ENCODE measurements at places on chromosomes 12 and 14.

DNA sequence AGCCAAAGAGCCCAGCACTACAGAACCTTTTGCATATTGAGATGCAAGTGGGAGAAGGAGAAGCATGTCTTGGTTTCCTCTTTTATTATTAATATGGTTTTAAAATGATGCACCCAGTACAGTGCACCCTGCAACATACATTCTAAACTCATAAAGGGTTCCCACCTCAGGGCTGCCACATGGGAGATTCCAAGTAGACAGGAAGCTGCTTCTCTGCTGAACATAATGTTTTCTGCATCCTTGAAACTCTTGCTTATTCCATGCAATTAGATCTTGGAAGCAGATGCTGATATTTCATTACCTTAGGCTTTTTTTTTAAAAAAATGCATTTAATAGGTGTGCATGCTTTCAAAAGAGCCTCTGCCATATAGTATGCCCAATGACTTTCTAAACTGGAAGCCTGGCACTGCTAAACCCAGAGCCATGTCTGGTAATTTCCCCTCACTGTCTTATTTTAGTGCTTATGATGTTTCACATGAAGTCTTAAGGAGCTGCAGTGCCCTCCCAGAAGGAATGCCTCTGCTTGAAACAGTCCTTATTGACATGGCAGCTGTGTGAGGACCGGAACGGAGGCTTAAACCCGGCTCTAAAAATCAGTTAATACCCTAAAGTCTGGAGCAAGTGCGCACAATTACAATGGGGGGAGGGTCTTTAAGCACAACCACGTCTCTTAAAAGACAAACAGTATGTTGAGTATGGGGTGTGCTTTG is 2.0 kb upstream of the SIX1 start:
- no peak for DNase-seq

GRCh38 chr12:84694116-84694515 is 218.5 kb downstream of the SLC6A15 start:
- DNase-seq = no peak

- DNase-seq = no peak
Measured at GRCh38 chr12:10170216-10170615, 1.7 kb downstream of the OLR1 start.

GRCh38 chr12:49160399-49160798 is 28.5 kb downstream of the TUBA1A start:
- DNase-seq = no peak

GRCh38 chr14:54776361-54777001 is 126.1 kb downstream of the GCH1 start:
- DNase-seq = peak; percentile 67

- DNase-seq = no peak
Measured at GRCh38 chr12:51549637-51550036, 41.4 kb upstream of the SCN8A start.

- no peak for DNase-seq
Measured at GRCh38 chr12:78696267-78696666, 168.3 kb upstream of the SYT1 start.

DNA sequence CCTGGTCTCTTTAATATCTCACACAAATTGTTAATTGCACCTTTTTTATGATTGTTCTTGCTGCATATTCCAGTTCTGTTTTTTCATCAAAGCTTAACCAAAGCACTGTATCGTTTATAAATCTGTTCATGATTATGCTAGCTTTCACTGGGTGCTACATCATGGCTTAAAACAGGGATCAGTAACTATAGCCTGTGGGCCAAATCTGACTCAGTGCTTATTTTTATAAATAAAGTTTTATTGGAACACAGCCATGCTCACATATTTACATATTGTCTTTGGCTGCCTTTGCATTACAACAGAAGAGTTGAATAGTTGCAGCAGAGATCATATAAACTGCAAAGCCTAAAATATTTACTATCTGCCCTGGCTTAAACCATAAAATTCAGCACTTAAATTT is 183.4 kb upstream of the NRXN3 start:
- no peak for DNase-seq

GRCh38 chr12:46152456-46152855 is 116.4 kb downstream of the SLC38A1 start:
- DNase-seq = no peak

GRCh38 chr12:129615001-129615400 is 288.8 kb downstream of the TMEM132D start:
- no peak for DNase-seq

- no peak for DNase-seq
Measured at GRCh38 chr12:124721501-124722162, 142.0 kb downstream of the SCARB1 start.

GRCh38 chr14:66974397-66975025 is 214.7 kb upstream of the GARIN2 start:
- DNase-seq = peak; percentile 62

- DNase-seq = no peak
Measured at GRCh38 chr12:109589691-109590245, 16.2 kb downstream of the MVK start.

DNA sequence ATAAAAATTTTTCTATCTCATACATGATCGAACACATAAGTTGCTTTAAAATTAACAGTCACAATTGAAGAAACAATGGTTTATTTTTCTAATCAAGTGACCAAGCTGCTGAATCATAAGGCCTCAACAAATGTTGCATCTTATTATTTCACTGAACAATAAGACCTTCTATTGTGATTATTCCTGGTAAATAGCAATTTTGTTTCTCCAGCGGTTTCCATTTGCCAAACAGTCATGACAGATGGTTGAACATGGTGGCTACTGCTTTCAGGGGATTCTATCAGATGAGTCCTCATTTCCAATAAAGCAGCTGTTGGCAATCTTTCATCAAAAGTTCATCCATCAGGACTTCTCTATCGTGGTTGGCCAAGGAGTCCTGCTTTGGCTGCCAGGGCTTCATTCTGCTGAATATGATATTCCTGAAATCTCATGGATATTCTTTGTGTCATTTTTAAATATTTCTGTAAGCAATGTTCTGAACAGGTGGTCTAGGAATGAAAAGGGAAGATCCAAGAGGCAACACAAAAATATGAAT is 13.0 kb downstream of the TOMM20L start:
- DNase-seq = no peak

DNA sequence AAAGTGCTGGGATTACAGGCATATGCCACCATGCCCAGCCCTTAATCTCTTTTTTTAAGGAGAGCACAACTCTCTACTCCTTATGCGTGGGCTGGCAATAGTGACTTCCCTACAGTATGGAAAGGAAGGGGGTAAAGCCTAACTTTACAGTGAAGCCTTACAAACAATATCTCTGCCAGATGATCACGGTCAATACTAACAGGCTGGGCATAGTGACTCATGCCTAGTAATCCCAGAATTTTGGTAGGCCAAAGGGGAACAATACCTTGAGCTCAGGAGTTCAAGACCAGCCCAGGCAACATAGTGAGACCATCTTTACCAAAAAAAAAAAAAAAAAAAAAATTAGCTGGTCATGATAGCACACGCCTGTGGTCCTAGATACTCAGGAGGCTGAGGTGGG is 5.6 kb downstream of the PYM1 start:
- no peak for DNase-seq

- no peak for DNase-seq
Measured at GRCh38 chr12:3171195-3171591, 94.0 kb downstream of the TSPAN9 start.

DNA sequence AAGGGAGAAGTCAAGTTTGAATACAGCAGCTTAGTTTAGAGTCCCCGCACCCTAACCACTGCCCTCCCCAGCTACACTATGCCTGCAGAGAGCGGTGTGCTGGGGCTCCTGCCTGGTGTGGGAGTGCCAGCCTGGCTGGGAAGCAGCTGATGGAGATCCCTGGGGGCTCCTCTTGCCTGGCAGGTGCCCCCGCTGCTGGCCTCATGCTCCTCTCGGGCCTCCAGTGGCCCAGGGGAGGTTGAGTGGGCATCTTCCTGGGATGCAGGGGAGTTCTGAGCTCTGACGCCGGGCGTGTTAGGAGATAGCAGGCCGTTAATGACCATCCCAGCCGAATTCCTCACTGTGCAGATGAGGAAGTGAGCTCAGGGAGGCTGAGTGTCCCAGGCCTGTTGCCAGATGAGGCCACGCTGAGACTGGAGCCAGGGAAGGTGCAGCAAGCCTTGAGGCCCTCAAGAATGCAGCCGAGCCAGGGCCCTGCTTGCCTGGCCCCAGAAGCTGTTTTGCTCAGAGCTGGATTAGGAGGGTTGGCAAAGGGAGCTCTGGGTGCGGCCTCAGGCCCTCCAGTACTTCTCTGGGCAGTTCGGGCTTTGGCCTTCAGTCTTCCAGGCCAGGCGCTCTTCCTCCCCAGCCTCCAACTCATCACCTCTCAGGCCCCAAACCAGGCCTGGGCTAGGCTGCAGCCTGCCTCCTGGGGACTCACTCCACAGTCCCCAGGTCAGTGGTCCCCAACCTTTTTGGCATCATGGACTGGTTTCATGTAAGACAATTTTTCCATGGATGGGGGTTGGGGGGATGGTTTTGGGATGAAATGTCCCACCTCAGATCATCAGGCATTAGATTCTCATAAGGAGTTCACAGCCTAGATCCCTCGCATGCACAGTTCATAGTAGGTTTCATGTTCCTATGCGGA is 6.6 kb upstream of the CYP46A1 start:
- DNase-seq = no peak

GRCh38 chr12:117702741-117703140 is 266.0 kb downstream of the KSR2 start:
- no peak for DNase-seq

- DNase-seq = no peak
Measured at GRCh38 chr14:68285421-68286179, 466.0 kb downstream of the RAD51B start.

DNA sequence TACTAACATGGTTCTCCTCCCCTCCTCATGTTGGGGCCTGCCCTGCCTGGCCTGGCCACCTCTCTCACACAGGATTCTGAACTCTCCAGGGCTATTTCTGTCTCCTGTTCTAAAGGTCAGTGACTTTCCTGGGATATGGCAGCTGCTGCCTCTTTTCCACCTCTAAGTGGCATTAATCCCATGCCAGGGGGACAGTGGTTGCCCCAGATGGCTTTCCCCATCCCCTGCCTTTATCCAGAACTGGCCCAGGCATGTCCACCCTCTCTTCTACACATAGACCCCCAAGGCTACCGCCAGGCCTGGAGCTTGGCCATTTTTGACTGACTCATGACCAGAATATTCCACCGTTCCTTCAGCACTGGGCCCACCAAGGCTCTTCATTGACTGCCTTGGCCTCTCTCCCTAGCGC is 90.4 kb downstream of the IRF2BPL start:
- no peak for DNase-seq

DNA sequence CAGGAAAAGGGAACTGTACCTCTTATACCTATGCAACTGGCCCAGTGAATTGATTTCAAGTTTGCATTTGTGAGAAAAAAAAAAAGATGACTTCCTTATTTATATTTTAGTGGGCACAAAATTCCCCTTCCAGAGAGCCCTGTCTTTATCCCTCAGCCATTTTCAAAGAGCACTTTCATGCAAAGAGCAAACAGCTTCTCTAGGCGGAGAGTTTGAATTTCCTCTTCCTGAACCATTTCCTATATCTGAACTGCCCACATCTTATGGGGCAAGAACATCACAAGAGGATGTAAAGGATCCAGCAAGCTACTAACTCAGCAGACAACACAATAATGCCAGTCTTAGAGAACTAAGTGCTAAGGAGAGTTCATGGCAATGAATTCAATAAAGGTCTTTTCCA is 22.3 kb upstream of the PLXNC1 start:
- no peak for DNase-seq

DNA sequence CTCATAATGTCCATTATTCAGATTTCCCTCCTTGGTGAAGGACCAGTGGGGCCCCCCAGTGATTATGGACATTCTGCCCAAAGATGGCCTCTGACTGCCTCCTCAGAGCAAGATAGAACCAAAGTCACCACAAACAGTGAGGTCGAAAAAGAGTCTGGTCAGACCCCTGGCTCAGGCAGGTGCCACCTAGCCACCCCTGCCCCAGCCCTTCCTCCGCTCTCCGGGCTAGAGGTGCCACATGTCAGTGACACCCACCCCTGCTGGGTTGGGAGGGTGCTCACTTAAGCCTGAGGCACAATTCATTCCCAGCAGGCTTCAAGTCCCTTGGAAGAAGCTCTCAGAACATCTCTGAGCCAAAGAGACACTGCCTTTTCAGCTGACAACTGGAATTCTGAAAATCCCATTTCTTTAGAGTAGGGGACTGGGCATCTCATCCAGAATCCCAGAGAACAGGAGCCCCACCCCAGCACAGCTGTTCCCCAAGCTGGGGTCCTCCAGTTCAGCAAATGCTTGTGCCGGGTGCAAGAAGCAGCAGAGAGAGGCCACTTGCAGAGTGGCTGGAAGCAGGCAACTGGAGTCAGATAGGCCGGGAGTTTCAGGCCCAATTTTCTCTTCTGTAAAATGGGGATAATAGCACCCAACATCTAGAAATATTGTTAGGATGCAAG is 50.3 kb downstream of the ISCA2 start:
- DNase-seq = no peak

GRCh38 chr14:94153750-94154342 is 20.3 kb upstream of the PPP4R4 start:
- DNase-seq = no peak

DNA sequence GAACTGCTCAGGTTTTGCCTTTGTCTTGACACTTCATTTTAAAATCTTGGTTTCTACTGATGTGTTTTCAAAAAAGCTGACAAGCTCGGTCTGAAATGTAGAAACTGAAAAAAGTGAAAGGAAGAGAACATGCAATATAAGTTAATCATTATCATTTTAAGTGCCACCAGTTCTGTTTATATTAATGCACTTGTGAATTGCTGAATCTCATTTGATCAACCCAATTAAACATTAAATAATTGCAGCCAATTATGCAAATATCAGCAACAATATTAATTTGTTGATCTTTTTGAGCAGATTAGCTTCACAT is 133.8 kb downstream of the BCAT1 start:
- no peak for DNase-seq

DNA sequence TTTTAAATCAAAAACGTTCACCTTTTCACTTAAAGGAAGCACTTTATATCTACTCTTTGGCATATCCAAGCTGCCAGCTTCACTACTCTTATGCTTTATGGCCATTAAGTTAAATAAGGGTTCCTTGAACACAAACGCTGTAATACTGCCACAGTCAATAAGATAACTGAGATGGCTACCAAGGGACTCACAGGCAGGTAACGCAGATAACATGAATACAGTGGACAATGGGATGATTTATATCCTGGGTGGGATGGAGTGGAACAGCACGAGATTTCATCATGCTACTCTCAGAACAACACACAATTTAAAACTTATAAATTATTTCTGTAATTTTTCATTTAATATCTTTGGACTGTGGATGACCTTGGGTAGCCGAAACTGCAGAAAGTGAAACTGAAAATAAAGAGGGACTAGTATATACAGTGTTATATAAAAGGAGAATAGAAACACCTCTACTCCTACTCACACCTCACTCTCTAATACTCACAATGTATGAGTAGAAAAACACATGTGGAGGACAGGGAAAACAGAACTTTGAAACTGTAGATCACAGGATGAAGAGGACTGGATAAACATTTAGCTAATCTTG is 367.3 kb downstream of the C12orf50 start:
- DNase-seq = no peak

GRCh38 chr14:68711561-68712309 is 81.1 kb downstream of the ZFP36L1 start:
- no peak for DNase-seq

GRCh38 chr12:66255737-66256136 is 46.6 kb upstream of the HELB start:
- no peak for DNase-seq

Measured in fibroblast of skin of left biceps (primary cell).